ENCODE measurements at places on chromosomes 11 and 22.
A peak's percentile ranks its signal among the peaks of the same experiment; 100 is the strongest.

DNA sequence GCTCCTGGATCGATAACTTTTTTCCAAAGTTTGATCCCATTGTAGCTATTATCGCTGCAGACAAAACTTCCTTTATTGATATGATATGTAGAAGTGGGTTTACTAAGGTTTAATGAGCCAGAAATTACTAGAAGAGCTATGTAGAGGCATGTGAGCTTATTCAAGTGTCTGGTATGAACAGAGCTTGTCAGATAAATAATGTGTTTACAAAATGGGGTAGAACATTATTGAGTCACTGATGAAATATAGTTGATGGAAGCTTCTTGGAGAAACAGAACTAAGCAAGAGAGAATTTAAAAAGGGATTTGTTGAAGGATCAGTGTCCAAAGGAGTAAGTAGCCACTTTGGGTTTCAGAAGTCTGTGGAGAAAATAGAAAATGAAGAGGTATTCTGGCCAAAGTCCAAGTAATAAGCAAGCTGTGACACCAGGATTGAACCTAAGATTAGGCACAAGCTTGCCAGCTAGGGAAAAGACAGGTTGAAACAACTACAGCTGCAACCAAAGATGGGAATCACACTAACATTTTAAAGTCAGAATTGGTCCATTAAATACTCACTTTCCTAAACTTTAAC is 104.3 kb downstream of the MAML2 start:
- no peak for DNase-seq

DNA sequence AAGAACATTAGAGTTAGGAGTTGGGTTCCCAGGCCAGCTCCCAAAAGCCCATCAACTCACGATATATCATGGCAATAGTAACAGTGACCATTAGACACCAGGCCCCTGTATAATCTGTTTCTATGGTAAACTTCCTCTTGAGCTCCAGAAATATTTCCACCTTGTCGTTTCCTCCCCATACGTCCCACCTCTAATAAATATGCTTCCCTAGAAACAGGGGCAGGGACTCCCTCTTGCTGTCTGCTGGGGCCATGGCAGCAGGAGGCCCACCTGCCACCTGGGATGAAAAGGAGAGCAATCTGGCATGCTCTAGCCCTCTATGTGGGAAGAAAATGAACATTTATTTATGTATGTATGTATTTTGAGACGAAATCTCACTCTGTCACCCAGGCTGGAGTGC is 32.2 kb upstream of the AMOTL1 start:
- DNase-seq, result no peak

DNA sequence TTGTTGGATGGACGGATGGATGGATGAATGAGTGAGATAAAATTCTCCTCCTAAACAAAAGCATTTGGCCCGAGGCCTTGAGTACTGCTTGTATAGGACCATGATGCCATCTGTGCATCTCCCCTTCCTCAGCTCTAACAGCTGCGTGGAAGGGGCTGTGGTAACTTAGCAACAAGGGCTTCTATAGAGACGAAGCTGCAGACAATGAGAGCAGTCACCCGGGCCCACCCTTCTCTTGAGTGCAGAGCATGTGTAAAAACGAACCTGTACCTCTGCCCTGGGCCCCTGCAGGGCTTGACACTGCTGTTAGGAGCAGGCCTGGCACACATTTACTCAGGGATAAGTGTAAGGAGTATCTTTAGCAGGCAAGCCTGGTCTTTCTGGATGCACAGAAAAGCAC is 391.5 kb downstream of the CADM1 start:
- DNase-seq, result no peak

DNA sequence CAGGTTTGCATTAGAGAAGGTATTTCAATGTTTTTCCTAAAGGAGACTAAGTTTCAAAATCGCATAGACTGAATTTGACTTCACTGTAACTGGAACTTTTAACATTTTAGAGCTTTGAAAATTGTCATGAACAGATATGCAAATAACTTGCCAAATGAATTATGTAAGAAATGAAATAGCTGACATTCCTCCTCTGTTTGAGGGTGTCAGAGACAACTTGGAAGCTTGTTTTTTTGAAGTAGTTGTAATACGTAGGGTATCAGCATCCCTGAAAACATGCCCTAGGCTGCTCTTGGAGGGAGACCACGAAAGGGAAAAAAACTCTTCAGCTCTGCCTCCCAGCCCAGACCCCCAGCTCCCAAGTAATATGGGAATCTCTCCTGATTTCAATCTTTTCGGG is 41.3 kb upstream of the CCDC179 start:
- no peak for DNase-seq

DNA sequence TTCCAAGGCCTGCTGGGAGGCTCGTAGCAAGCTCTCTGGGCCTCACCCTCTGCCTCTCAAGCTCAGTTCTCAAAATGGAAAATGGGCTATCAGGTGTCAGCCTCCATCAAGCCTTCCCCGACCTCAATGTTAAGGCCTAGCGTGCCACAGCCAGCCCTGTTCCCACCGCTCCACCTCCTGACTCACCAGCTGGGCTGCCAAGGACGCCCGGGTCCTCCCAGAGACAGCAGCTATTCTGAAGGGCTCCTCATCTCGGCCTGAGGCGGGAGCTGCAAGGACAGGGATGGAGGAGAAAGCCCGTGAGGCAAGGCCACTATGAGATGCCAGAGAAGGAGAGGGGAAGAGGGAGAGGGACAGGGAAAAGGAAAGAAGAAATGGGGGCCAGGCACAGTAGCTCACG is 19.9 kb downstream of the ARAP1 start:
- DNase-seq, result peak; percentile 31

DNA sequence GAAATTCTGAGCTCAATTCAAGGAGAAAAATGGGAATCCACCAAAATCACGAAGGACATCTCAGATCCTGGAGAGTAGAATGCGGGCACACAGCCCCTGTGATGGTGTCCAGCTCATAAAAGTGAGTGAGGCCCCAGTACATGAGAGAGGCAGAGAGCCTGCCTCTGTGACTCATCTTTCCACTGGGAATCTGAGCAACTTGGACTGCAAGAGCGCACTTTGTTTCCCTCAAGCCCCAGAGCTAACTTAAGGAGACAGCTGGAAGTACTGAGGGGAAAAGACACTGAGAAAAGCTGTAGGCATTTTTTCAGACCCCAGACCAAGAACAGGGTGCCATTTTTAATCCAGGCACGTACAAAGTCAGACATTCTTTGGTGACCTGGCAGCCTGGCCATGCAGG is 273.7 kb downstream of the C11orf87 start:
- no peak for DNase-seq

DNA sequence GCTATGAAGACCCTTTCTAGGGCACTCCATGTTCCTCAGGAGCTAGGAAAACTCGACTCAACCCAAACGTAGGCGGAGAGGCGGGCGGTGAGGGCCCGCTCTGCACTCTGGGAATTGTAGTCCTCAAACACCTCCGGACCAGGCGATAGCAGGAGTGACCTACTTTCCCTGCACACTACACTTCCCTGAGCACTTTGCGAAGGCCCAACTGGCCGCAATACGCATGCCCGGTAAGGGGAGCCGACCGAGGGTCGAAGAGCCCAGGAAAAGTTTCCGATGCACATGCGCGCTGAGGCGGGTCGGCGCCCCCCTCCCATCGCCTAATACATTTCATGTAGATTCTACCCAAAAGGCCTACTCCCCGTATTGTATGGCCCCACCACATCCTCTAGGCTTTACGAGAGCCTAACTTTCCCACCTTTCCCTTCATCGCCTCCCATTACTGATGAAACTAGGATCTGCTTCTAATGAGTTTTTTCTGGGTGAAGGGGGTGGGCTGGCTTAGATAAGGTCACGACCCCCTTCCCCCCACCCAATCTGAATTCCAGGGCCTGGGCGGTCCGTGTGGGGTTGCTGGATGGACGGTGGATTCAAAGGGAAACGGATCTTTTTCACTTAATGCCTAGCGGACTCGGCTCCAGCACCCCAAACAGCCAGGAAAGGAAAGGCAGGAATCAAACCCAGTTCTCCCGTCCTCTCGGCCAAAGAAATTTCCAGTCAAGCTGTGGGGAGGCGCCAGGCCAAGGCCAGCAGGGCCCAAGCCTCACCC is 2.1 kb downstream of the TOB2 start:
- peak; percentile 78 for DNase-seq

DNA sequence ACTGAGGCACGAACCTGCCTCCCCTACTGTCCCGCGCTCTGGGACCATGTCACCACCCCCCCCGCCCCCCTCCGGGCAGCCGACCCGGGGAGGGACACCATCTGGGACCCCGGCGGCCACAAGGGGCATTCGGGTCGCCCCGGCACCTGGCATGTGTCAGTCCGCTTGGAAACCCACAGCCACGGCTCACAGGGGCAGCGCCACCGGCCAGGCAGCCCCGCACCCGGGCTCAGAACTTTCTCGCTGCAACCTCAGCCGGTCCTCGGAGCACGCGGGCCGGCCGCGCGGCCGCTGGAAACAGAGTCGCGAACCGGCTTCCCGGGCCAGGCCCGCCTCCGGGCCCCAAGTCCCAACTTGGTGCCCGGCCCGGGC is 159.9 kb upstream of the GRK3 start:
- no peak for DNase-seq

DNA sequence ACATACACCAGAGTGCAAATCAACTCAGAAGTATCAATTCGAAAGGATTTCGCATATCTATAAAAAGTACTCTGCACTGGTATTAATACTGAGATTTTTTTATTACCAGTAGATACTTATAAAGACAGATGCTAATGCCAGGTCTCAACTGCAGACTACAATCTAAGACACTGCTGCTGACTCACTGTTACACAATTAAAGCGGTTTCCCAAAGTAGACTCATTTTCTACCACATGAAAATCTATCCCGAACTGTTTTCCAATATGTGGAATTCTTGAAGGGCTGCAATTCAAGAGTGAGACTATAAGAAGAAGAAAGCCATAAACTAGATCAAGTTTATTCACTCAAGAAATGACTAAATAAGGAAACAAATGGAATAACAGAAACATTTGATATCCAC is 57.2 kb upstream of the ARHGAP32 start:
- DNase-seq, result no peak

- no peak for DNase-seq
These were observed 39.6 kb downstream of the MED15 start for GRCh38 chr22:20547029-20547428.

DNA sequence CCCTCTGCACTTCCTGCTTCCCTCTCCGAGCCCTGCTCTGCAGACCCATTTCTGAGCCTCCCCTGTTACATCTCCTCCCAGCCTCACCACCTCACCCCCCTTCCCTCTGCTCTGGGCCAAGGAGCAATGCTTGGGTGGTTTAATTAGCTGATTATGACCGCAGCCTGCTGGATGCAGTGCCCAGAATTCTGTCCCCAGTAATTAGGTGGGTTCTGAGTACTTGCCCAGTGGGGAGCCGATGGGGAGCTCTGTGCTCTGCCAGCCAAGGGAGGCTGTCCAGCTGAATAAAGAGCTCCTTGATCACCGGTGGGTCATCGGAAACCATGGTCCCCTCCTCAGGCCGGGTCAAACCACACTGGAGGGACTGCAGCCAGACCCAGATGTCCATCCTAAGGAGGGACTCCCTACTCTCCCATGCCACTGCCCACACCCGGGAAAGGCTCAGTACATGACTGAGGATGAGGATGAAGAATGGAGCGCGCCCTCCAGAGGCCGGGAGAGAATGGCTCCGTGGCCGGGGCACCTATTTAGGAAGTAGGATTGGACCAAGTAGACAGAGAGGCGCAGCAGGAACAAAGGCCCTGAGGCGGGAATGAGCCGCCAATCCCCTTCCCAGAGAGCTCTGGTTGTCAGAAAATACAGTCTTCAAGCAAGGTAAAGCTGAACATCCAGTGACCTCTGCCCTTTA is 9.1 kb downstream of the ARRB1 start:
- DNase-seq, result no peak

GRCh38 chr11:127133061-127133460 is 132.5 kb upstream of the KIRREL3 start:
- DNase-seq, result no peak

- no peak for DNase-seq
These were observed 17.9 kb downstream of the CLNS1A start for GRCh38 chr11:77619576-77620198.

- peak; percentile 75 for DNase-seq
These were observed 13.8 kb downstream of the PHLDB1 start for GRCh38 chr11:118621071-118621783.

- no peak for DNase-seq
These were observed 12.3 kb upstream of the SYT7 start for GRCh38 chr11:61593151-61593550.

DNA sequence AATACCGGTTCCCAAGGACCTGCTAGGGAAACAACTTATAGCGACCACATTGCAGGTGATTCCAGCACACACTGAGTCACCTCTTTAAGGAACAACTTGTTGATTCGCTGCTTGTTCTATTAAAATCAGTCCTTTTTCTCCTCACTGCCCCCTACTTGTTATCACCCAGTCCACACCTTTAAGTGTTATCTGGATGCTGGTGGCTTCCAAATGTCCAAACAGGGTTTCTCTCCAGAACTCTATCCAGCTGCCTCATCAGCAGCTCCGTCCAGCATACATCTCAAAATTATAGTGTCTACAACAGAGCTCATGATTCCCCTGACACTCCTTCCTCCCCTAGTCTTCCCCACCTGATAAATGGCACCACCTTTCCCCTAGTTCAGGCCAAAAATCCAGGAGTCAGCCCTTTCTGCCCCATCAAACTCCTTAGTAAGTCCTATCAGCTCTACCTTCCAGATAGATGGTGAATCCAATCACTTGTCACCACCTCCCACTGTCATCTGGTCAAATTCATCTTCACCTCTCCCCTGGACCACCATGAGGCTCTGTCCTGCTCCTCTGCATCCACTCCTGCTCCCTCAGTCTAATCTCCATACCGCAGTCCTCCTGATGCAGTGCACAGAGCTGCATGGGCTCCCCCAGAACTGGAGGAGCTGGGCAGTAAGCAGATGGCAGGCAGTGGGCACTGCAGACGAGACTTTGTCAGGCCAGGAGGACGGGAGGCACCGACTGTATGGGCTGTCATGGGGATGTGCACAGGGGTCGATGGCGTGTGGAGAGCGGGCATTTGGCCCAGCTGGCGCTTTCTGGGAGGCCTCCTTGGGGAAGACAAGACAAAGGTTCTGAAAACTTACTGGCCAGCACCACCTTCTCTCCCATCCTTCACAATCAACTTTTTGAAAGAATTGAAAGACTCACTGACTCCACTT is 19.3 kb downstream of the IL10RA start:
- DNase-seq, result no peak

- no peak for DNase-seq
These were observed 31.9 kb upstream of the ZC3H12C start for GRCh38 chr11:110061296-110061695.

DNA sequence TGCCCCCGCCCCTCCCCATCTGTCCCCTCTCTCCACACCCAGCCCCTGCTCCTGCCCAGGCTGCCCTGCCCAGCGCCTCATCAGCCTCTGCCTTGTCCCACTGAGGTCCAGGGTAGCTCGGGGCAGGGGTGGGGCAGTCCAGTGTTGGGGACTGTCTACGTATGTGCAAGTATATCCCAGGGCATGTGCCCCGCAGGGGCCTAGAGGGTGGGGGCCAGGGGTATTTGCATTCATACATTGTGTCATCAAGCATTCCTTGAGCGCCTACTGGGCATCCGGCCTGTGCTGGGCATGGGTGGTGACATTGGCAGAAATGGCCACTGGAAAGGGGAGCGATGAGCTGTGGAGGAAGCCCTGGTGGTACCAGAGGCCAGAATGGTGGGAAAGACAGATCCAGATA is 17.6 kb upstream of the TAB1 start:
- no peak for DNase-seq
